ENCODE measurements at places on chromosomes 12 and 14.

DNA sequence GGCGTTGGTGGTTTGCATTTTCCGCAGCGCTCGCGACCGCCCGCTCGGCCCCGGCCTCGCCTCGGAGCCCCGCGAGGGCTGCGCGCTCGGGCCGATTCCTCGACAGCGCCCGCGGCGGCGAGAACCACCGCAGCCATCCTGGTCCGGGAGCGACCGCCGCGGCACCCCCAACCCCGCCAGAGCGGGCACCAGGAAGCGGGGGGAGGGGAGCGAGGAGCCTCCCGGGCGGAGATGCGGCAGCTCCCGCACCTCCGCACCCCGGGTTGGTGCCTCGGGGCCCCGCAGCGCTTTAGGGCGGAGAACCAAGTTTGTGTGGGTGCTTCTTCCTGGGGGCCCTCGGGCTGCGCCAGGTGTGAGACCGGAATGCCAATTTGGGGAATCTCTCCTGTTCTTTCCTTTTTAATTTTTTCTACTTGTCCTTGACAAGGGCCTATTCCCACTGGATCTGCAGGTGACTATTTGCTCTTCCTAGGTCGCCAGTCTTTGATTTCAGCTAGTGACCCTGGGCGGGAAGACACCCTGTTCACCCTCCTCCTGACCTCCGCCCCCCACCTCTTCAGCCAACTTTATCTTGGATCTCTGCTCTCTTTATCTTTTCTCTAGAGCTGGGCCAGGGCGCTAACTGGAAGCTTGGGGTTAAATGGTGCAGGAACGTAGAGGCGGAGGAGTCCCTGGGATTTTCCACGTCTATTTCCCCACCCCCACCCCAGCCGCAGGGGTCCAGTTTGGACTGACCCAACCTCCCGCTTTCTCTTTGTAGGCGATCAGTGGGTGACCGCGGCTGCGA is at the start of gene SOCS2:
Gene SOCS2 (plus strand): TSS at position 751 of the 787 bp plus-strand sequence. CDS start 223 bp downstream, outside the sequence.
- H3K4me3 ChIP-seq, result peak within 1 kb of the TSS; percentile 61
- H3K4me1 ChIP-seq, result no peaks in the 10 kb centered on the region
- no peaks in the 10 kb centered on the region for H3K27me3 ChIP-seq

- H3K4me1 ChIP-seq, result peaks cover 23% of the 10 kb centered on the region
- H3K4me3 ChIP-seq, result peak overlapping the region; percentile 44
- H3K36me3 ChIP-seq, result no peaks in the 10 kb centered on the region
- DNase-seq, result peak; percentile 91
These were observed 13.0 kb upstream of the UBC start for GRCh38 chr12:124927201-124928094.

DNA sequence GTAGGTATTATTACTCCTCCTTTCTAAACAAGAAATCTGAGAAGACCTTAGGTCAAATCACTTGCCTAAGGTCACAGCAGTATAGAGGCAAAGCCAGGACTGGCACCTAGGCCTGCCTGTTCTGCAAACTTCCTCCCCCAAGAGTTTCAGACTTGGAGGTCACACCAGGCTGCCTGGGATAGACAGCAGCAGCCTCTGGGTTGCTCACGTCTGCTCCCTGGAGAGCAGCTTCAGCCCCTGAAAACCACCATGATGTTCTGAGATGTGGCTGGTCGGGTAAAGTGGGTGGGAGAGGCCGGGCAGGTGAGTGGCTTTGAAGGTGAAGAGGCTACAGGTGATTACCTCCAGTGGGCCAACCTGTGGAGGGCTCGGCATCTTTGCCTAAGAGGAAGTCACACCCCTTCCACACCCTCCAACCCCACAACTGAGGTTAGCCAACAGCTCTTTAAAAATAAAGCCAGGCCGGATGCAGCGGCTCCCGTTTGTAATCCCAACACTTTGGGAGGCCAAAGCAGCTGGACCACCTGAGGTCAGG is 37.0 kb upstream of the PNMA1 start:
- H3K4me1 ChIP-seq, result peaks cover 95% of the 10 kb centered on the region
- H3K4me3 ChIP-seq, result no peak overlapping the region
- H3K36me3 ChIP-seq, result peaks cover 24% of the 10 kb centered on the region
- H3K27me3 ChIP-seq, result no peaks in the 10 kb centered on the region
- DNase-seq, result no peak

DNA sequence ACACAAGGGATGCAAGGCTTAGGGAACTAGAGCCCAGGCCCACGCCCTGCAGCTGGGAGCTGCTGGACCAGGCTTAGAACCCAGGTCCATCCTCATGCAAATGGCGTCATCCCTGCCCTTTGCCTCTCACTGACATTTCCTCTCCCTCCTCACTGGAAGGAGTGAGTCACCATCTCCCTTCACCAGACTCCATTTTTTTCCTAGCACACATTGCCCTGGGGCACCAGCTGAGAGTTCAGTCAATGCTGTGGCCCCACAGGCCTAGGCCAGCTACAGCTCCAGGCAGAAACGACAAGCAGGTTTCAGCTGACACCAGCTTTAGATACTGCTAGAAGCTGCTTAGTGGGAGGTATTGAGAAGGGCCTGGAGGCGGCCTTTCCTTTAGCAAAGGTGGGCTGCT is 98.9 kb downstream of the RIMBP2 start:
- no peaks in the 10 kb centered on the region for H3K36me3 ChIP-seq
- no peaks in the 10 kb centered on the region for H3K27me3 ChIP-seq
- H3K4me1 ChIP-seq, result no peaks in the 10 kb centered on the region
- no peak overlapping the region for H3K4me3 ChIP-seq
- no peak for DNase-seq
- no peak overlapping the region for H3K27ac ChIP-seq

DNA sequence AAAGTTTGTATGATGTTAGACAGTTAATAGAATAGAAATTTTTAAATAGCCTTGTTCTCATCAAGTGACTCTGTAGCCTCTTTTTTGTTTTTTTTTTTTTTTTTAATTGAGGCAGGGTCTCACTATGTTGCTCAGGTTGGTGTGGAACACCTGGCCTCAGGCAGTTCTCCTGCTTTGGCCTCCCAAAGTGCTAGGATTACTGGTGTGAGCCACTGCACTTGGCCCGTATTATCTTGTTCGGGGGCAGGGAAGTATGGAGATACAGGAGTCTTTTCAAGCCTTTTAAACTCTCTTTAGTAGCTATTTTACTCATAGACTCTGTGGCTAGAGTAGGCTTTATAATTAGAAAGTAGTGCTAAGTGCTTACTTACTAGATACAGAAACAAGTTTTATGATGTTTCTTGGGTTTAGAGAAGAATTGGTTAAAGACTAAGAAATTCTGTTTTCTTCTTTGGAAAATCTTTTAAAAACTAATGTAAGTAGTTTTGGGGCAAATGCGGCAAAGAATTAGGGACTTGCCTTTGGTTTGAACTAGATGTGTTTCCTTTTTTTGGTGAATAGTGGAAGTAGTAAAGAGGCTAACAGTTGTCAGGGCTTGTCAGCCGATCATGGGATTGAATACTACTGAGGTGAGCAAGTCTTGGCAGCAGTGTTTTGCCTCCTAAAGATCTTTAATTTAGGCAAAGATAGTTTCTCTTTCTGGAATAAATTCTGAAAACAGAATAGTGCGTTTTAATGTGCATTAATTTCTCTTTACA is 31.3 kb downstream of the FBXO34 start:
- DNase-seq, result no peak
- H3K4me1 ChIP-seq, result peaks cover 27% of the 10 kb centered on the region
- no peaks in the 10 kb centered on the region for H3K27me3 ChIP-seq
- no peak overlapping the region for H3K4me3 ChIP-seq
- no peaks in the 10 kb centered on the region for H3K36me3 ChIP-seq

GRCh38 chr12:83656004-83656403 is 969.3 kb downstream of the TMTC2 start:
- no peak overlapping the region for H3K4me3 ChIP-seq
- H3K27me3 ChIP-seq, result no peaks in the 10 kb centered on the region
- H3K27ac ChIP-seq, result no peak overlapping the region
- no peak for DNase-seq
- no peaks in the 10 kb centered on the region for H3K4me1 ChIP-seq

Measured in RWPE2 (cell line).